ENCODE measurements at places on chromosomes 16 and 17.

GRCh38 chr17:39194089-39194984 is 3.1 kb downstream of the CACNB1 start:
- DNase-seq: no peak

GRCh38 chr16:9820476-9821246 is 361.6 kb downstream of the GRIN2A start:
- DNase-seq: no peak

DNA sequence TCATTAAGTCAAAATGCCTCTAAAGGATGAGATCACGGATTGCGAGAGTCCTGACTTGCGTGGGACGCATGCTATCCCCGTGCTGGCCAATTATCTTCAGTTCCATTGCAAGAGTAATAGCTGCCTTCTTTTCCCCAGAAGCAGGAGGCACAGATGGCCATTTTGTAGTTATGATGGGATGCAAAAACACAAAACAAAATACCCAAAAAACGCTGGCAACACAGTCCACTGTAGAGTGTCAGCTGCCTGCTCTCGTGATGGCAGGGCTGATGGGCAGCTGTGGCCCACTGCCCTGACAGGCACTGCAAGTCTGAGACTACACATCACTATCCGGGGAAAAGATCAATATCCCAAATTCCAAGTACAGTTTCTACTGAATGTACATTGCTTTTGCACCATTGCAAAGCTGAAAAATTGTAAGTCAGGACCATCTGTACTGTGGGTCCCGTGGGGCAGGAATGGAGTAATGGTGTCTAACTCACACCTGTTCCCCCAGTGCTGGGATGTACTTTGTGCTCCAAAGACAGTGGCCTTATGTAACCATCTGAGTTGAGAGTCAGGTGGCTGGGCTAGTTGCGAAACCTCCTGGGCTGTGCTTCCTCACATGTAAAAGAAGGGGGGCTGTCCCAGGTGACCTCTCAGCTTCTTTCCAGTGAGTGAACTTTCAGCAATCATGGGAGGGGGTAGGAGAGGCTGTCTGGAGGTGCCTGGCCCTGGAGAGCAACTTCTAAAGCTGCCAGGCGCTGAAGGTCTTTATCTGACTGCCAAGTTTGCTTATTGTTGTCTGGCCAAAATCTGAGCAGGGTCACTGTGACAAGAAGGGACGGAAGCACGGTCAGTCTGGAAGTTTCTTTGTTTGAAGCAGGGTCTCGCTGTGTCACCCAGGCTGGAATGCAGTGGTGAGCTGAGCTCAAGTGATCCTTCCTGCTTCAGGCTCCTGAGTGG is 4.7 kb downstream of the SLC47A1 start:
- no peak for DNase-seq

- no peak for DNase-seq
Measured at GRCh38 chr17:10812674-10813073, 8.8 kb upstream of the TMEM238L start.

DNA sequence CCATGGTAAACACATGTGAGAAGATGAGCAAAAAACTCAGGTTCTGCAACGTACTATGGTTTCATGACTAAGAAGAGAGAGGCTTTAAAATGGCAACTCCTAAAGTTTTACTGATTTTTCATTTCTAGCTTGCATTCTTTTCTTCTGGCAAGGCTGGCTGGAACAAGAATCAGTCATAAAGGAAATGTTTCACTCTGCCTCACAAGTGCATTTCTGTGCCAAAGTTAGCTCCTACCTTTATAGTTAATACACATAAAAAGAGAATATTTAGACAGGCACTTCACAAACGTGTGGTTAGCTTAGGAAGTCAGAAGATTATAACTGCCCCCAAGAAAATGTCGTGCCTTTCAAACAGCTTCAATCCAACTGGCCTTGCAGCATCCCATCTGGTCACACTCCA is 417.1 kb upstream of the CDH11 start:
- DNase-seq: no peak

DNA sequence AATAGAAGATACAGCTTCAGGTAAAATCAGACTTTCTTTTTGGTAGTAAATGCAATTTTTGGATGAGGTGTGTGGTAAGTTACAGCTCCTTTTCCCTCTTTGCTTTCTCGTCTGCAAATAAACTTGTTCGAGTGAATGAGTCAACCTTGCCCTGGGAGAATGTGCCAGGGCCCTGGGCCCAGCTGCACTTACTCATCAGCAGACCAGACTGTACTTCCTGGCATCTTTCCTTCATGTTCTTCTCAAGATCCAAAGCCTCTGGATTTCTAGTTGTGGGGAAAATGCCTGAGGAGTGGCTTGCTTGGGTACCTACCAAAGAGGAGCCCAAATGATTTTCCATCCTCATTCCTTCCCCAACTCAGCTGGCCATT is 5.4 kb upstream of the G6PC1 start:
- no peak for DNase-seq

GRCh38 chr17:13986855-13987254 is 82.4 kb upstream of the COX10 start:
- no peak for DNase-seq

DNA sequence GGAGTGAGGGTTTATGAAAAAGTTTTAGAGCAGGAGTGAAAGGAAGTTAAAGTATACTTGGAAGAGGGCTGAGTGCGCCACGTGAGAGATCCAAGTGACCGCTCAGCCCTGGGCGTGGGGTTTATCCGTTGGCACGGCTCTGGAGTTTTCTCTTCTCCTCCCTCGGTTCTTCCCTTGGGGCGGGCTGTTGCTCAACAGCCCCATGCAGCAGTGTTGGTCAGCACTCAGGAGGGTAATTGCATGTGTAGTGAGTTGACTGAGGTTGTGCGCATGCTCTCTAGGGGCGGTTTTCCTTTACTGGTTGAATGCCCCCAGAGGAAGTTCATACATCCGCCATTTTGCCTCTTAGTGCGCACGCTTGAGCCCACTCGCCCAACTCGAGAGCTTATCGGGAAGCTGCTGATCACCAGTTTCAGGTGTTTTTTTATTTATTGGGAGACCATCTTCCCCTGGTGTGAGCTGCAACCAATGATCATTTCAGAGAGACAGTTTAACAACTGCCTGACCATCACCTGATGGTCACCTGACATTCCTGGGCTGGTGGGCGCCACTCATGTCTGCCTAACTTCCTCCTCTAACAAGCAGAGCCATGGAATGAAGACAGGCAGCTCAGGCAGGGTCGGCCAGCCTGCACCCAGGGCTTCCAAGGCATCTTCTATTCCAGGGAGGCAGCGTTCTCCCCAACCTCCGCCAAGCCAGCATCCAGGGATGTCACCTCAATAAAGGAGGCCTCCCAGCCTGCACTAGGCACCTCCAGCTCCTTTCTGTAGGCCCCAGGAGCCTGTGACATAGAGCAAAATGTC is 41.3 kb upstream of the DNAH17 start:
- no peak for DNase-seq

DNA sequence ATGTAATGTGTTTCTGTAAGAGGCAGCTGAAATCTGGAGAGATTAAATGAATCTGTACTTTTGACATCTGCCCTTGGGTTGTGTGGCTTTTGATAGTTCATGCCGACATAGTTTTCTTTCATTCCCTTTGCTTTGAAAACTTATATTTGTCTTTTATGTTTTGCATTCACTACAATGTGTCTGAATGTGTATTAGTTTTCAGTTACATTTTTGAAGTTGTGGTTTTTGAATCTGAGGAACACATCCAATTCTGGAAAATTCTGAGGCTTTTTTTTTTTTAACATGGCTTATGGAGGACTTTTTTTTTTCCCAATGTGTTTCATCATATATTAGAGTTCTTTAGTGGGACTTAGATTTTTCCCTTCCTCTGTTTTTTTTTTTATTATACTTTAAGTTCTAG is 683.7 kb upstream of the SOX9 start:
- no peak for DNase-seq

GRCh38 chr17:57732062-57732461 is 13.0 kb downstream of the CCDC182 start:
- DNase-seq: no peak

GRCh38 chr16:87044829-87045228 is 272.4 kb downstream of the C16orf95 start:
- DNase-seq: no peak

DNA sequence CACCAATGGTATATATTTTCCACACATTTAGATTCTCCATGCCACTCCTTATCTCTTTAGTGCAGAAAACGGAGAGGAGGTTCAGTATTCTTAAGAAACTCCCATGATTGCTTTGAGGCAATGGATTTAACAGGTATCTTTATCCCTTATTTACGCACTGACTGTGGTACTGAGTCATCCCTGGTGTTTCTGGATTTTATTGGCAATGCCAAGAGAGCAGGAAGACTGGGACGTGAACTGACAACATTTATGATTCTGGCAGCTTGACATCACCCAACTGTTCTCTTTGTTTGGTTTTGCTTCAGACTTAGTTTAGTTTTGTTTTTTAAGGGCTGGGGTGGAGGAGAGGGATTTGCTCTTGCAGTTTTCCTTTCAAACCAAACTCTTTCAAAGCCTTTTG is 131.4 kb downstream of the WWOX start:
- no peak for DNase-seq

- DNase-seq: no peak
Measured at GRCh38 chr17:34624767-34625383, 45.5 kb downstream of the TMEM132E start.

GRCh38 chr17:40922239-40922638 is 15.2 kb downstream of the KRT23 start:
- no peak for DNase-seq

GRCh38 chr16:28311413-28311812 is 19.1 kb downstream of the SBK1 start:
- DNase-seq: no peak

DNA sequence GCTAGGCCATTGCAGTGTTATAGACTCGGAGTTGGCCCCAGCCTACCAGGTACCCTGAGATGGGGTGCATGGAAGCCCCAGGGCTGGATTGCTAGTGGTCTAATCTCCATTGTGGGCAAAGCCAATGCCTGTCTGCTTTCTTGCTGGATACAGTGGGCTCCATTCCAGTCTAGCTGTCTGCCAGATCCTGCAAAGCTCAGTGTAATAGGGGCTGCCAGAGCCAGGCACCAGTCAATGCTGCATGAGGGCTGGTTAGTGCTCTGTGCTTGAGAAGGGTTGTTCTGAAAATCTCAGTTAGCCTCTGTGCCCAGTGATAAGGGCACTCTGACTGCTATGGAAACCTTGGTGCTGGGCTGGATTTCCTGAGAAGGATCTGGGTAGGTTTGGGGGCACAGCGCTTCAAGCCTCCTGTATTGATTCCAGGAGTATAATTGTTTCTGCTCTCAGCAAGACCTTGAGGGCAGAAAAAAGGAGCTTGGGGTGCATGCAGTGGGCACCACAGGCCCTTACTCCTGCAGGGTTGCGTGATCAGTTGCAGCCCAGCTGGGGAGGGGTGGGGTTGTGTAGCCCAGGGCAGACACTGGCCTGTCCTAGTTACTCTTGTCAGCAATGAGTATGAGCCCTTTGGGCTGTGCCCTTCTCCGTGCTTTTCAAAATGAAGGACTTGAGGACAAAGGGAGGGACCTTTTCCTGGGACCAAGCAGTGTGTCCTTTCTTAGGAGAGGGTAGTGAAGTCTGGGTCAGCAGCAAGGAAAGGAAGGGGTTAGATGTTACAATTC is 19.0 kb downstream of the SMPD3 start:
- no peak for DNase-seq

DNA sequence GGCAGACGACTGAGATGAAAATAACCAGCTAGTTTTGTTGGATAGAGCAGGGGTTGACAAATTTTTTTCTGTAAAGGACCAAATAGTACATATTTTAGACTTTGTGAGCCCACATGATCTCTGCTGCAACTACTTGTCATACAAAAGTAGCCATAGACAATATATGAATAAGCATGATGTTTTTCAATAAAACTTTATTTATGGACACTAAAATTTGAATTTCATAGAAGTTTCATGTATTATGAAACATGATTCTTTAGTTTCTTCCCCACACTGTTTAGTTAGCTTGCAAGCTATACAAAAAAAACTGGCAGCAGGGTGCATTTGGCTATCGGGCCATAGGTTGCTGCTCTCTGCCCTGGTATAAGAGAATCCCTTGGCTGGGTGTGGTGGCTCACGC is 56.6 kb downstream of the LYRM1 start:
- DNase-seq: no peak

All from GM18507 (cell line).